ENCODE measurements at places on chromosomes 7 and 10. TPM values are rescaled to one million over a fixed set of nuclear protein-coding genes. Genes with fewer than 3 reads are reported as not detected.

Gene MKX
- polyA plus RNA-seq = not detected

Gene ZNF804B
- not detected for polyA plus RNA-seq

Gene TMEM225B
- 1.5 TPM for polyA plus RNA-seq

Gene CCDC172
- polyA plus RNA-seq = not detected

Gene KAT6B
- 4.3 TPM for polyA plus RNA-seq

Gene LRRC61
- 0.93 TPM for polyA plus RNA-seq

Gene C10orf105
- not detected for polyA plus RNA-seq

Gene IGF2BP3
- 46.5 TPM for polyA plus RNA-seq

Gene PRSS37
- polyA plus RNA-seq = not detected

Gene SEMA4G
- 16.2 TPM for polyA plus RNA-seq

GRCh38 chr7:135980665-135981180 is 3.6 kb upstream of the MTPN start:
- DNase-seq = no peak

GRCh38 chr10:18860631-18861240 is 187.9 kb upstream of the MALRD1 start:
- DNase-seq = no peak

- no peak for DNase-seq
Observed at GRCh38 chr7:106219170-106219569, 65.6 kb downstream of the NAMPT start.

DNA sequence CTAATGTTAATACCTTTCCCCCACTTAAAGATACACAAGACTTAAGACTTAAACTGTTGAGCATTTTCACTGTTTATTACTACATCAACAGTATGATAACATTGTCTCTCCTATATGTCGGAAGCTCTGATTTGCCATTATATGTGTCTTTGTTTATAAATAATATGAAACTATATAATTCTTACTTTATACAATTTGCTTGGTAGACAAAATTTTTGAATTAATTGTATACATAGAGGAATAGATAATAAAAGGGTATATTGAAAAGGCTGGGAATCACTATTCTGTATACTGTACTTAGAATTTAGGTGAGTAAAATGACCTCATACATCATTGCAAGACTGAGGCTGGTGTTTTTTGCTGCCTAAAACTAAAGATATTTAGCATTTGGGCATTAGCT is 82.1 kb upstream of the HDAC9 start:
- DNase-seq = no peak

DNA sequence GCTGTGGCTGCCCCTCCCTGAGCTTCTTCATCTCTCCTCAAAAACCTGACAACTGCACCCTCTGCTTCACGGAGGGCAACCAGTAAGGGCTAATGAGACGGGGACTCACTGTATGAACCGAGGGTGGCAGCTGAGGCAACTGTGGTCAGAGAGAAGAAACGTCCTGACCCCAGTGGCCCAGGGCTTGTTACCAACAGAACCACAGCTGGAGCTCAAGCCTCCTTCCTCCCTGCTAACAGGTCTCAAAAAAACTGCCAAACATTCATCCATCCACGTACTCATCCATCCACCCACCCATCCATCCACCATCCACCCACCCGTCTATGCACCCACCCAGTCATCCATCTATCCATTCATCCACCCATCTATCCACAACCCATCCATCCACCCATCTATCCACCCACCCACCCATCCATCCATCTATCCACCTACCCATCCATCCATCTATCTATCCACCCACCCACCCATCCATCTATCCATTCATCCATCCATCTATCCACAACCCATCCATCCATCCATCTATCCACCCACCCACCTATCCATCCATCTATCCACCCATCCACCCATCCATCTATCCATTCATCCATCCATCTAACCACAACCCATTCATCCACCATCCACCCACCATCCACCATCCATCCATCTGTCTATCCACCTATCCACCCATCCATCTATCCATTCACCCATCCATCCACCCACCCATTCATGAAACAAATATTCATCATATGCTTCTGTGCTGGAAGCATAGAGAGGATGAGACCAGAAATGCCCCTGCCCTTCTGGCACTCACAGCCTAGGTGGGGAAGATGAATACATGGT is 111.7 kb downstream of the PDGFA start:
- no peak for DNase-seq

GRCh38 chr7:137913985-137914384 is 67.2 kb upstream of the DGKI start:
- DNase-seq = no peak

DNA sequence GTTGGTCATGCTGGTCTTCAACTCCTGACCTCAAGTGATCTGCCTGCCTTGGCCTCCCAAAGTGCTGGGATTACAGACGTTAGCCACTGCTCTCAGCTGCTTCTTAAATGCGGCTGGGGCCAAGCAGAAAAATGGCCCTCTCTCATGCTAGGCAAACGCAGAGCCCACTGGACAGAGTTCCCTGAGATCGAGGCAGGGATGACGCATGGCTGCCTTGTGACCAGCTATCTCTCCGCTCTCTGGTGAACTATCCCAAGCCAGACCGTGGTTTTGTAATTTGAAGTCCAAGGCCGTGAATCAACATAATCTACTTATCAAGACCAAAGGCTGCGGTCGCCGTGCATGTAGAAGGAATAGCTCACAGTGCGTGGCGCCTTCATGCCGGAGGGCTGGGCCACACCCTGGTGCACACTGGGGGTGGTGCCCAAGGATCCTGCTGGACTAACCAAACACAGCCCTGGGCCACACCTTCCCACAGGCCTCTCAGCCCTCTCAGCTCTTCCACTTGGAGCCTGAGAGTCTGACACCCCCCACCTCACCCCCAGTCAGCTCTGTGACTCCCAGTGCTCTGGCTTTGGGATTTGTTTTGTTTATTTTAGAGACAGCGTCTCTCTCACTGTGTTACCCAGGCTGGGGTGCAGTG is 88.1 kb upstream of the CUX1 start:
- no peak for DNase-seq

- no peak for DNase-seq
Observed at GRCh38 chr10:79084972-79085597, 16.3 kb downstream of the ZMIZ1 start.

GRCh38 chr7:155796381-155797261 is 15.6 kb downstream of the SHH start:
- DNase-seq = peak; percentile 93

GRCh38 chr7:101206665-101207042 is 5.8 kb upstream of the MOGAT3 start:
- no peak for DNase-seq

DNA sequence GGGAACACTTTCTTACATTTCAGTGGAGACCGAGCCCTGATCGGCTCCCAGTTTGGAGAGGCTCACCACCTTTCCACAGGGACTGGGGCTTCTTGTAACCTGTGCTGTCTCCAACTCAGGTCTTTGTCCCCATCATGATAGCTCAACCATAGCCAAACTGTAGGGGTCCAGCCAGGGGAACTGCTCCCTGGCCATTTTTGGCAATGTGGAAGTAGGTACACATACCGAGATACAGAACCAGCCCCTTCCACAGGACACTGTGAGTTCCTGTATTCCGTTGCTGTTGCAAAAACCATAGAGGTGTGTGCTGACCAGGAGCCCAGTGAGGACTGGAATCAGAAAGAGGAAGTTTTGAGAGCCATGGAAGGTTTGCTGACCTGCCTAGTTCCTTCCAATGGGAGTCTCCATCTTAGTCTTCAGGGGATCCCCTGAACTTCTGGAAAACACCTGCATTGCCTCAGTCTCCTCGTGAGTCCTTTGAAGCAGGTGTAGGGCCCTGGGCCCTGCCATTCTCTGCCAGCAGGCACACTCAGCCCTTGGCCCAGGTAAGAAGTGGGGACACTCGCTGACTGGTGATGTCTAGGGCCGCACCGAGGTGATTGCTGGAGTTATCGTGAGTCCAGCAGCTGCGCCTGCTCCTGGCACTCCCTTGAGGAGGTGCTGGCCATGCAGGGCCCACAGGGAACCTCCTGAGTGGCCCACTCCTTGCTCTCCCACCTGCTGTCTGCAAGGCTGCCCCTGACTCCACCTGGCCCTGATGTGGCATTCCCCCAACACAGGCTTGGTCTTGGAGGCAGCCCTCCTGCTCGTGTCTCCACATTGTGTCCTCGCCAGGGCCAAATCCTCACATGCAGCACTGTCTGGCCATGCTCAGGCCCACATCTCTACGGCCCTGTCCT is 11.2 kb downstream of the WDFY4 start:
- no peak for DNase-seq

DNA sequence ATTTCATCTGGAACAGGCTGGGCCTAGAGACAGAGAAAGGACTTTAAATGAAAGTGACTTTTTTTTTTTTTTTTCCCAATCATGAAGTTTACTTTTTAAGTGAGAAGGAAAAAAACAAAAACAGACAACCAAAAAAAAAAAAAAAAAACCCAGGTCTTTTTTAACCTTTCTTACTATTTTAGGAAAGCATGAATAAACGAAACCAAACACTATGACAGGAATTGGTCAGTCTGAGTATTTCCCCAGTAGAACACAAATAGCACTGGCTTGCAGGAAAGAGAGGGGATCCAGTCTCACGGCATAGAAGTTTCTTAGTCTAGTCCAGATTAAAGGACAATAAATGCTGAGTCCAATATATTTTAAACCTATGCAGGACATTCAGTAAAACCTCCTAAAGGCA is 180.5 kb upstream of the CCDC6 start:
- no peak for DNase-seq
